ENCODE measurements at places on chromosomes 16 and 17.

GRCh38 chr16:85302848-85303353 is 190.6 kb upstream of the CIBAR2 start:
- no peak for ATAC-seq

- no peak for ATAC-seq
These were observed 959 bp downstream of the SSH2 start for GRCh38 chr17:29929006-29929532.

GRCh38 chr16:11100239-11100750 is 155.7 kb downstream of the SOCS1 start:
- peak; percentile 70 for ATAC-seq

GRCh38 chr16:86665319-86665675 is 86.9 kb downstream of the FOXL1 start:
- no peak for ATAC-seq

DNA sequence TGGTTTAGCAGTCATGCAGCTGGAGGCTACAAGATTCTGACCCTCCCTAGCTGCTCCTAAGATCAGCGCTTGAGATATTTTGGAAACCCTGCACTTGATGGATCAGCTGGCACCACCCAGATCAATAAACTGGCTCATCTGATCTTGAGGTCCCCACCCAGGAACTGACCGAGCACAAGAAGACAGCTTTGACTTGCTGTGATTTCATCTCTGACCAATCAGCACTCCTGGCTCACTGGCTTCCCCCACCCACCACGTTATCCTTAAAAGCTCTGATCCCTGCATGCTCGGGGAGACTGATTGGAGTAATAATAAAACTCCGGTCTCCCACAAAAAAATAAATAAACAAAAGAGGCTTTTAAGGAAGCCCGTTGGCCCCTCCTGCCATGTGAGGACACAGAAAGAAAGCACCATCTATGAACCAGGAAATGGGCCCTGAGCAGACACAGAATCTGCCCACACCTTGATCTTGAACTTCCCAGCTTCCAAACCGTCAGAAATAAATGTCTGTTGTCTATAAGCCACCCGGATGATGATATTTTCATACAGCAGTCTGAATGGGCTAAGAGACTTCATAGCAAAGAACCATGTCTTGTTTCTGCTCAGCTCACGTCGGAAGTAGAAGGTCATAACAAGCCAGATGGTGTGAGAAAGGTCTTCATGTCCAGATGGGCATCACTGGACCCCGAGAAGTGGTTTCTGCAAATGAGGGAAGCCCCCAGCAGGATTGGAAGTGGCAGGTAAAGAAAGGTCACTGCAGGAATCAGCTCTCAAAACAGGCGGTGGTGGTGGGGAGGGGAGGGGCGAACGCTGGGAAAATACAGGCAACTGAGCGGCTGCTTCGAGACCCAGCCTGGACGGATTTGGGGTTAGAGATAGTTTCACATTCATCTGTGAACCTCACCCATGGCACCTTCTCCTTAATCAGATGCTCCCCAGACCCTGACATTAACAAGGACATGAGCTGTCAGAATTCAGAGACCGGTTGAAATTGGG is 19.8 kb upstream of the RPH3AL start:
- ATAC-seq, result no peak
